ENCODE measurements at places on chromosomes 1 and 21.

DNA sequence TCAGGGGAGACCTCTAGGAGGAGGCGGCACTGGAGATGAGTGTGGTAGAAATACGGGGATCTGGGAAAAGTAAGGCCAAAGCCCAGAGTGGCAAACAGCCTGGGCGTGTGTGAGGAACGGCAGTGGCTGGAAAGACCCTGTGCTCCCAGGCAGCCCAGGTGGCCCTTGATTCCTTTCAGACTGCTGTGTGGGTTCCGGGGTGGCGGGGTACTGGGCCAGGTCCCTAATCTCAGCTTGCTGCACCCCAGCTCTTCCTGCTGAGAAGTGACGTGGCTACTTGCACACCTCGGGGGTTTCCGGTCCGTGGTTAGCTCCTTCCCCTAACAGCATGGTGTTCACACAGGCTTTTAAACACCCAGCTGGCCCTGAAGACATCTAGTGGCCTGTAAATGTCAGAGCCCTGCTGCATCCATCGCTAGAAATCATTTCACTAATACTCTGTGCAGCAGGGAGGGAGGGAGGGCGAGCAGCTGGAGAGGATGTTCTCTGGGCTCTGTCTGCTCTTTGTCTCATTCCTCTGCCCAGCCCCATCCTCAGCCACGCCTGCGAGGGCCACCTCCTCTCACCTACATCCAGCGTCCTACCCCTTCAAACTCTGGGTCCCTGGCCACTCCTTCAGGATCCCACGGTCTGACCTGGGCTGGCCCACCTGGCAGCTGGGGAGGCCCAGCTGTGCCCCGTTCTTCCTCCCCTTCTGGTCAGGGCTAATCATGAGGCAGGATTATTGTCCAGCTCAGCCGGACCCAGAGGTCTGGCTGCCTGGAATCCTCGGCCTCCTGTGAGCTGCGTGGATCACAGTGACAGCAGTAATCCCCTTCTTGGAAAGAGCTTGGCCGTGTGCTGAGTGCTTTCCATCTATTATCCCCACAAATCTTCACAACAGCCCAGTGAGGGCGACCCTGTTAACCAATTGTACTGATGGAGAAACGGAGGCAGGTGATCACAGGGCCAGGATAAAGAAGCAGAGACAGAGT is 7.2 kb downstream of the ZDHHC18 start:
- DNase-seq = no peak

DNA sequence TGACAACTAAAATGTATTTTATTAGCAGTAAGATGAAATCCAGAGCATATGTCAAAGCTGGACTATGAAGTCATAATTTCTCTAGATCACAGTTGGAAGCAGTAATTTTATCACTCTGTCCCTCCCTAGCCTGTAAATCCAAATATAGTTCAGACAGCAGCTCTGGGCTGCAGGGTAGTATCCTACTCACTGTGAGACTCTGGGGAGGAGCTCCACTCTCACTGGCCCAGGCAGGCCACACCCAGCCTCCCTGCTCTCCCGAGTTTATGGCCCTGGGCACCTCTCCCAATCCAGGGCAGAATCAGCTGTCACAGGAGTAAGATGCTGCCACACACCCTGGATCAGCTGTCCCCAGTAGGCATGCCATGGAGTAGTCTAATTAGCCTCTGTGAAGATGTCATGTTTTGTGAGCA is 131.1 kb downstream of the HLCS start:
- no peak for DNase-seq

- DNase-seq = no peak
Observed at GRCh38 chr1:200837931-200838571, 34.7 kb upstream of the GPR25 start.

DNA sequence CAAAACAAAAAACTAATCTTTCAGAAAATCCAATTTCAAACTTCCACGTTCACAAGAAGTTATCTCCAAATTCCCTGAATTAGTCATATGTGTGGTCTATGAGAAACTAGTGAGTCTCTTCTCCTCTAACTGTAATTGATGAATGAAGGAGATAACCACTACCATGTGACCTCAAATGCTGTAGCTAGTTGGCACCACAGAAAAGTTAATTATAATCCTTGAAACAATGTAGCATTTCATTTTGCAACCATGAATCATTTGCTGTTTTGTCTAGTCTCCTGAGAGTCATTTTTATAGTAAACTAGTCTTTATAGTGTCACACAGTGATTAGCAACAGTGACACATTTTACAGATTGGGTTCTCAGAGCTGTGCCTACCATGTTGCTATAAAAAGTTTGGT is 287.5 kb downstream of the LRRIQ3 start:
- DNase-seq = no peak

DNA sequence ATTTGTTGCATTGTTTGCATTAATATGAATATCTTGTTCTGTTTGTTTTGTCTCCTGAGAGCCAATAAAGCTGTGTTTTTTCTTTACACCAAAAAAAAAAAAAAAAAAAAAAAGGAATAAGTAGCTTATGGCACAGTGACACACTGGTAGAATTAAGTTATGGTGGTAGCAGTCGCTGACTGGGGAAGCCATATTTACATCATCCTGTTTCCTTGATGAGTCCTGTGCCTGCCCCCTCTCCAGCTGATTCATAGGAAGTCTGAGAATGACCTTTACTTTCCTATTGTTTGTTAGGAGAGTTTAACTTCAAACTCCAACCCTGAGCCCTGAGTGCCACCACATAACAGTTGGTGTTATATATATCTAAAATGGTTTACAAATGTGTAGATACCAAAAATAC is 62.2 kb downstream of the OBSCN start:
- DNase-seq = no peak

DNA sequence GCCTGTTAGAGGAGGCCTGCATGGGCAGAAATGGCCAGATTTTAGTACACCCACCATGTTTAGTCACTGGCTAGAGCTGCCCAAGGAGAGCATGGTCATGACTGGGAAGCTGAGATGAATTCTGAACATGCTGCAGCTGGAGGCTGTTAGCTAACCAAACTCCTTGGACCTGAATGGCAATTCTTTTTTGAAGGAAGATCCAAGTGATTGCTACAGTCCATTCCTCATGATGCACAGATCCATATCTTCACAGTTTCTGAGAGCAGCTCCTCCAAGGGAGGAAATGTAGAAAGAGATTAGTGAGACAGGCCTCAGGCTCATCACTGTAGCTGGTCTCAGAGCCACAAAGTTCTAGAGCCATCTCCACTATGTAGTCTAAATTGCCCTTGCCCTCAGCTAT is 11.1 kb downstream of the ZFYVE9 start:
- no peak for DNase-seq

- DNase-seq = peak; percentile 67
Observed at GRCh38 chr1:206982216-206982615, 12.0 kb upstream of the FCAMR start.

- no peak for DNase-seq
Observed at GRCh38 chr1:101235696-101236515, 913 bp upstream of the S1PR1 start.

GRCh38 chr1:28343405-28343804 is 14.6 kb downstream of the MED18 start:
- no peak for DNase-seq

- DNase-seq = no peak
Observed at GRCh38 chr1:152048416-152049009, 11.7 kb upstream of the S100A11 start.

- peak; percentile 25 for DNase-seq
Observed at GRCh38 chr1:42815941-42816584, 859 bp upstream of the ERMAP start.

DNA sequence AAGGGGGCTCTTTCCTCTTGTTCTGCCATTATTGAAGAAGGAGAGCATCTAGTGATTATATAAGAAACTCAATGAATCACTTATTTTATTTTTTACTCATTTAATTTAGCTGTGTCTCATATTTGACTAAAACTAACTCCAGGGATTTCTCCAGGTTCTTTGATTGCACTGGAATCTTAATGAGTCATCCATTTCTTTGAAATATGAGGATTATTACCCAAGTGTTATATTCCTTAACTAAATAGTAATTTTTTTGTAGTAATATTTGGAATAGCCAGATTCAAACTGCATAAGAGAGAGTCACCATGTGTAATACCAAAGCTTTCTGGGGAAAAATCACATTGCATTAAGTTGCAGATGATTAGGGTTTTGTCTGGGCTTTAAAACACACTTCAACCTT is 59.5 kb downstream of the NTMT2 start:
- DNase-seq = no peak

DNA sequence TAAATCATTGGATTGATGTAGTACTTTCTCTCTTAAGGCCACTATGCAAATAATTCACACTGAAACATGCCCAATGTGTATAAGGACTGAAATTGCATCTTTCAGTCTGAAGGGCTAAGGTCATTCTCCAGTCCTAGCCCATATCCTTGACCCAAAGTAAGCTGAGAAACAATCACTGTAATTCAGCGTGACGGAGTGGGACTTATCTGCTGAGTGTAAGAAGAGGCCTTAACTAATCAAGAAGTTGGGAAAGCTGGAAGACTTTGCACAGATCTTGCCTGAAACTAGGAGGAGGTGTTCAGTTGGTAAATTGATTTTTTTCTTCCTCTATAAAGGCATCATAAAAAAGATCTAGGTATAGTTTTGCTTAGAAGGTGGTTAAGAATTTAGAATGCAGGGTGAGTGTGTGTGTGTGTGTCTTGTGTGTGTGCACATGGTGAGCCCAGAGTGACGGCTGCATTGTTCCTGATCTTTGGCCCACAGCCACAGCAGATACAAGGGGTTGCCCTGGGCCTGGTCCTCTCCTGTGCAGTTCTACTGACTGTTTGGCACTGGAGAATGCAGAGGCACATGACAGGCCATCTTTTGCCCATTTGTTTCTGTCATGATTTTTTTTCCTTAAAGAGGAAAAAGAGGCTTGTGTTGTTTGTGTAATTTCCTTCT is 13.3 kb upstream of the PPP2R5A start:
- no peak for DNase-seq

DNA sequence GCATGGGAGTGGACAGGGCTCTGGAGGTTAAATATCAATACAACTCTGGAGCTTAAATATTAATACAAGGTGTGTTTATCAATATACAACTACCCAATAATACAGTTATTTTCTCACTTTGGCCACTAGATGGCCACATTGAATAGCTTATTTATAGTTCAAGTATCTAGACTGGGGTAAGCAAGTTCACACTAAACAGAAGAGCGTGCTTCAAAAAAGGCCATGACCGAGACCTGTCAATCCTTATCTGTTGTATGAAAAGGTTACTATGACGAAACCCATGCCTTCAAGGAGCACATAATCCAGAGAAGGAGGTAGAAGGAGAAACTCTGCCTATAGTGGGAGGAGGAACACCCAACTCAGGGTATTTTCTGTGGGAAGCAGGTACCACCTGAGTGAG is 29.1 kb downstream of the CHML start:
- DNase-seq = no peak

GRCh38 chr1:38693031-38693430 is 166.5 kb downstream of the RRAGC start:
- no peak for DNase-seq

GRCh38 chr1:53483656-53484055 is 24.5 kb downstream of the DMRTB1 start:
- no peak for DNase-seq

DNA sequence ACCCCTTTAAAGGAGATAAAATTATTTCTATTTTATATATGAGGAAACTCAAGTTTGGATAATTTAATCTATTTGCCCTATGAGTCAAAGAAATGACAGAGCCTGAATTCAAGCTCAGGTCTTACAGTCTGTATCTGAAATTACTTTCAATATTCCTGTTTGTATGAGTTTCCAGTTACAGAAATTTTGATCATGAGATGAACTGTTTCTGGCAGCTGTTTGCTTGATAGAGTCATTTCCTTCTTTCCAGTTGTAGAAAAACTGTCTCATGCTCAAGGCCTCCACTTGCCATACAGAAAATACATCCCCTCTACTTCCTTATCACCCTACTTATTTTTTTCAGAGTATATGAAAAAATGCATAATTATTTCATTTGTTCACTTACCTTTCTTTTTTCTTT is 87.6 kb downstream of the PTPRC start:
- DNase-seq = no peak

DNA sequence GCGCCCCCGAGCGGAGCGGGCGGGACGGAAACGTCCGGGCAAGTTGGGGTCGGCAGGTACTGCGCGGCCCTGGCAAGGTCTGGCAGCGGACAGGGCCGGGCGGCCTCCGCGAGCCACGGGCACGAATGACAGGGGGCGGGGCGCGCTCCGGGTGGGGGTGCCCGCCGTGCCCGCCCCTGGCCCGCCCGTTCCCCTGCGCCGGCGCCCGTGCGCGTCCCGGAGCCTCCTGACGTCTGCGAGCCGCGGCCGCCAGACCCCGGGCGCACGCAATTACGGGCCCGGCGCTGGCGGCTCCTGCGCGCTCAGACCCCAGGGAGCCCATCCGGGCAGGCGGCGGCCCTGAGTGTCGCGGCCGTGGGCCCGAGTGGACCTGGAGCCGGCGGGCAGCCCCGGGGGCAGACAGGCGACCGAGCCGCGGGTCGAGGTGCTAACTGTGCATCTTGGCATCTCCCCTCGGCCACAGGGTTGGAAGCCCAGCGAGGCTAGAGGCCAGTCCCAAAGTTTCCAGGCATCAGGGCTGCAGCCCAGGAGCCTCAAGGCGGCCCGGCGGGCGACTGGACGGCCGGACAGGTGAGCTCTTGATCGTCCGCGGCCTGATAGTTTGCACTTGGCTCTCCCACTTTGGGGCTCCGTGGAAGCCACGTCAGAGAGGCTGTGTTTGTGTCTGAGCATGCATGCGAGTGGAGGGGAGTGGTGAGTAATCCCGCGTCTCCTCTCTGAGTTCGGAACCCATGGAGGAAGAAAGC is 918 bp downstream of the MIB2 start:
- DNase-seq = no peak

GRCh38 chr1:234610061-234610665 is at the start of gene IRF2BP2:
TSS of gene IRF2BP2 (minus strand) at chr1:234610178. CDS start at chr1:234609494, 684 bp downstream.
- DNase-seq = peak; percentile 83

GRCh38 chr1:147243228-147243685 is 773 bp downstream of the CHD1L start:
- no peak for DNase-seq

DNA sequence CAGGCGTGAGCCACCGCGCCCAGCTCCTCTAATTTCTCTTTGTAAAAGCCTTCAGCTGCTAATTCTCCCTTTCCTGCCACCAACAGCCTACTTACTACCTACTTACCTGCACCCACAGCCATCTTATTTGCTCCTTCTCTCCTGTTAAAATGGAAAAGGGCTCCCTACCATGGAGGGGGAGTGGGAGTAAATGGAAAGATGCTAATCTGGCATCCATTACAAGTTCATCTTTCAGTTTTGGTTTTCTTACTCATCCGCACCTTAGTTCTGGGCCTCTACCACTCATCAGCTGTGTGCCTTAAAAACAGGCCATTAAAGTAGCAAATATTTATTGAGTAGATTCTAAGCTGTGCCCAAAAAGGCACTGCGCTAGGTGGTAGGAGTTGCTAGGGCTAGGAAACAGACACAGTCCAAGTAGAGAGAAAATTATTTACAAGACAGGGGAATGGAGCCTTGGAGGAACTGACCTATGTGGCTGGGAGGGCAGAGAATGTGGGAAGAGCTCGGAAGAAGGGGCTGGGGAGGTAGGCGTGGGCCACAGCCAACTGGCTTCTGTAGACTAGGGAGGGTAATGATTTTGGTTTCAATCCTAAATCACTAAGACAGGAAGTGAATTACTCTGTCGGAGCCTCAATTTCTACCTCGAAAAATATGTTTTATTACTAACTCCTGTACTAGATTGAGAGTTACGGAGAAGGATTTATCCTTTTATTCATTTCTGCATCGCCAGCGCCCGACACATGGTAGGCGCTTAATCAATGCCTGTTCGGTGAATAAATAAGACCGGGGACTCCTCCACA is 685 bp upstream of the DDI2 start:
- DNase-seq = no peak
